Heart left ventricle (tissue), 16 donors: ENCODE measurements at places on chromosomes 1 and 21.
A peak's percentile ranks its signal among the peaks of the same experiment; 100 is the strongest.

GRCh38 chr1:159509440-159510228, 26.2 kb downstream of the OR10J5 start:
- DNase-seq, result no peak

GRCh38 chr1:27724961-27725373, 794 bp upstream of the FAM76A start:
- peak; percentile 19 for DNase-seq

DNA sequence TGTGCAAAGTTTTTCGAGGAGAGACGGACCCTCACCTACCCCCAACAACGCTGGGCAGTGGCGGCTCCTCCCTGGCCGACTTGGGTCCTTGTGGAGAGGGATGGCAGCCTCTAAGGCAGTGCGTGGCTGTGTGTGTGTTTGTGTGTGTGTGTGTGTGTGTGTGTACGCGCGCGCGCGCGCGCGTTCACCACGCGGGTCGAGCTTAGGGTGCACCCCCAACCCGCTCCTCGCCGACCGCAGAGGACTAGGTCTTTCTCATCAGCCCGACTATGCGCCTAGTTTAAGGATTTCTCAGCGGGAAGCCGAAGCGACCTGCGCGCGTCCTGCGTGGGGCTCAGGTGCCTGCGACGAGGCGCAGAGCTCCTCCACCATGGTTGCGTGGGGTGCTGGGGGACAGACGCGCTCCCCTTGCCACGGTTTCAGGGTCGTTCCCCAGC, 940 bp downstream of the SOX13 start:
- DNase-seq, result no peak

GRCh38 chr1:55416164-55416842, 201.1 kb upstream of the USP24 start:
- DNase-seq, result no peak

DNA sequence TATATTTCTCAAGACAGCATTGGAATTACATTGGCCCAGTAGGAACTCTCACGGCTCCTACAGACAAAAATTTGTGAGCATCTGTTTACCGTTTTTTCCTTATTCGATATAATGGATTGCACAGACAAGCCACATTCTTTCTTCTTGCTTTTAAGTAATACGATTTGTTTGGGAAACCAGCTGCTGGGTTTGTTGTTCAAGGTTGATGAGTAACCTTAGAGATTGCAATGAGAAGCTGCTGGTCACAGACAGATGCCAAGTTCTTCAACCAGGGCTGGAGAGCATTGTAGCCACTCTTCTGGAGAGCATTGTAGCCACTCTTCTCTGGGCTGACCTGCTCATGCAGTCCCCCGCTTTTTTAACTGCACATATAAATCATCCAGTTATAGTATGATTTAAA, 1.4 kb upstream of the MIA3 start:
- DNase-seq, result no peak
